Smooth muscle cell of the brain vasculature (primary cell): ENCODE measurements at places on chromosomes 5 and 9.

DNA sequence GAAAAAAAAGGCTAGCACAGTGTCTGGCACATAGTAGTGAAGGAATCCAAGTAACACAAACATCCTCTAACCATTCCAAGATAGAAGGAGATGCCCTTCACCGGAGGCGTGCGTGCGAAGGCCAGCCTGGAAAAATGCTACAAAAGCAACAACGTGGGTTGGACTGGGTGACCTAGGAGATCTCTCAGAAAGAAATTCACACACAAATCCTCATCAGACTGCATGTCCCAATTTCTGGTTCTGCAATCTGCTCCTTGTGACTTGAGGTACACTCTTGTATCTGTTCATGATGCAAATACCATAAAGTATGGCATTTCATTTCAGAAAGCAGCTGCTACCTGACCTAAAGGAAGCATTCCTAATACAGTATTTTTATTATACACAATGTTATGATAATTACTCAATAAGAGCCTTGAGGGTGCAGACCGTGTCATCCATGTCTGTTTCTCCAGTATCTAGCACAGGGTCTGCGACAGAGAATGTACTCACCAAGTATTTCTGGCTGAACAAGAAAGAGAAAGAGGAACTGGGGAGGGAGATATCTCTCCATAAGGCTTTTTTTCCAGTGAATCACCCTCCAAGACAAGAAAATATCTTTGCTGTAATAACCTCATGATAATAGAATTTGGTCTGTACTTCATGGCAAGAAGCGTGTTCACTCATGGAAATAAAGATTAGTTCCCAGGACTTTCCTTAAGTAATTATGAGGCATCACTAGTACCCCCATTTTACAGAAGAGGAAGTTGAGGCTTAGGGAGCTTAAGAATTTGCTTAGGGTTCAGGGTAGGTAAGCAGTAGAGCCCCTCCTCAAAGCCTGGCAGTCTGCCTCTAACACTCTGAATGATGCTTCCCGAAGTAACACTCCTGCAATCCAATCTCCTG, 138.3 kb downstream of the CDK5RAP2 start:
- no peak for DNase-seq

GRCh38 chr9:35619800-35620158, 1.6 kb upstream of the CD72 start:
- no peak for DNase-seq

DNA sequence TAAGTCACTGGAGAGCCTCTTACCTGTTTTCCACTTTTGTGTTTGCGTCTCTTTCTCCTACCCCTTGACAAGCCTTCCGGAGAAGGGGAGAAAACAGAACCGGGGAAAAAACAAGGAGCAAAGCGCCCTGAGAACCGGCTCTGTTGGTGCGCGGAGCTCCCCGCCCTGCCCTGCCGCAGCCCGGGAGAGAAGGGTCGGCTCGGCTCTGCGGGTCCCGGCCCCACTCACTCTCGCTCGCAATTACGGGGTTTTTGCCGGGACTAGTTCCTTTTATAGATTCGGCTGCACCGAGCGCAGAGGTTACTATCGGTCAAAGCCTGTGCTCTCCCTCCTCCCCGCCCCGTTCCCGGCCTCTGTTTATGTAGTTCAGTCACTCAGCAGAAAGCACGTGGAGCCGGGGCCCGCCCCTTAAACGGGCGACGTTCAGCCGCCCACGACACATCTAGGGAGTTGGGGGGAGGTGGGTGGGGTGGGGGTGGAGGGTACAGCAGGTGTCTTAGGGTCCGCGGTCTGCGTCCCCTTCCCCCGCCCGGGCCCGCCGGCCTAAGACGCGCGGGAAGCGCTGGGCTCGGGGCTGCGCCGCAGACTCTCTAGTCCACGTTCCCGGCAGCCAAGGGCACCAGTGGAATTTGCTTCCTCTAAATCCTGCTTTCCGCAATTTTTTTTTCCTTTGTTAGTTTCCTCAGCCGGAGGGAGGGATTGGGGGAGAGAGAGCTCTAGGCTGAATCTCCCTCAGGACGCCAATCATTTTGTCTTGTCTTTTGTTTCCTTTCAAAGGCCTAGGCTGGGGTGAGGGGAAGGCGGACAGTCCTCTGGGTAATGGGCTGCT, at the start of gene ABCA1:
Gene ABCA1 (minus strand): TSS at position 244 of the 829 bp plus-strand sequence. CDS start 24,476 bp downstream, outside the sequence.
- DNase-seq, result no peak

- no peak for DNase-seq
These were observed 25.7 kb downstream of the TRIO start for GRCh38 chr5:14168793-14169262.

DNA sequence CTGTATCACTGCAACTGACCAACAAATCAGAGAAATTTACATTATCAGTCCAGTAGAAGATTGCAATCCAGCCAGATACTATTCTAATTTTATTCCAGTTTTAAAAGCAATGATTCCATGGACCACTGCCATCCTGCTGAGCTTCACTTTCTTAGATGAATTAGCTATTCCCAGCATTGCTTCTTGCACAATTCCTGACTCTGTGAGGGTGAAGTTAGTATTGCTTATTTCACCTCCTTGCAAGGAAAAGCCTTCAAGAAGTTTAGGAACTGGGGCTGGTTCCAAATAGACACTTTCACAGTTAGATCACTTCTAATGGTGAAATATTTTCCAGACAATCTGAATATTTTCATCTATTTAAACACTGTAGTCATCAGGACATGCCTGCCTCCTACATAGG, 338.6 kb upstream of the TNC start:
- DNase-seq, result no peak

GRCh38 chr9:89935115-89935514, 330.3 kb downstream of the GADD45G start:
- DNase-seq, result no peak

GRCh38 chr5:177973066-177973635, 22.9 kb downstream of the PROP1 start:
- DNase-seq, result no peak

- DNase-seq, result no peak
These were observed 15.7 kb downstream of the PNPLA7 start for GRCh38 chr9:137534256-137535119.

- no peak for DNase-seq
These were observed 29.9 kb downstream of the RUSC2 start for GRCh38 chr9:35519692-35520363.

GRCh38 chr5:102795526-102795925, 40.4 kb downstream of the PAM start:
- no peak for DNase-seq
